ENCODE measurements at places on chromosomes 5 and 9.

GRCh38 chr5:119315516-119315949 lies 40.3 kb upstream of the TNFAIP8 start:
- no peak for DNase-seq

- no peak for DNase-seq
Measured at GRCh38 chr5:128362370-128362769, 175.7 kb downstream of the FBN2 start.

DNA sequence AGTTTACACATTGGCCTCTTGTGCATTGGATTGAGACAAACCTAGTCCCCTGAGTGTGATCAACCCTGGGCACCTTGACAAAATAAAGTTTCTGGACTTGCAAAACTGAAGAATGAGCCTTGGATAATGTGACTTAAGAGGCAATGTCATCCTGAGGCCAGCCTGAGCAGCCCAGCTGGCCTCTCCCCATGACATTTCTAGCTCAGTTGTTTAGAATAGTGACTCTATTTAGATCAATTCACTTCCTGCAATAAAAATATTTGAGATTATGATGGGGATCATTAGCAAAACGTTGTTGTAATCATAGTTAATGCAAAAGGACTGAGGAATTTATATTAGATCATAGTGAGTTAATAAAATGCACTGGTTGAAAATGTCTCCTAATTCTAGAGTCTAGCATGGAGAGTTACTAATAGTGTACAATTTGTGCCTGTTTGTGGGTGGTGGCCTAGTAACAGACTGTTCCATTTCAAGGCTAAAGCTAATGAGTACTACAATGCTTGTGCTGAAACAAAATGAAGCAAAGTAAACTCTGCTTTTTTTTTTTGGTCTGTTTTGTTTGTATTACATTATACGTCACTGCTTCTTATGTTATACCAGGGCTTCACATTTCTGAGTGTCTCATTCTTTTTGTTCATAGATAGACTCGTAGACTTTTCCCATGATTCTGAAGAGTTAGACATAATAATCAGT lies 10.9 kb upstream of the RHOBTB3 start:
- DNase-seq = no peak

DNA sequence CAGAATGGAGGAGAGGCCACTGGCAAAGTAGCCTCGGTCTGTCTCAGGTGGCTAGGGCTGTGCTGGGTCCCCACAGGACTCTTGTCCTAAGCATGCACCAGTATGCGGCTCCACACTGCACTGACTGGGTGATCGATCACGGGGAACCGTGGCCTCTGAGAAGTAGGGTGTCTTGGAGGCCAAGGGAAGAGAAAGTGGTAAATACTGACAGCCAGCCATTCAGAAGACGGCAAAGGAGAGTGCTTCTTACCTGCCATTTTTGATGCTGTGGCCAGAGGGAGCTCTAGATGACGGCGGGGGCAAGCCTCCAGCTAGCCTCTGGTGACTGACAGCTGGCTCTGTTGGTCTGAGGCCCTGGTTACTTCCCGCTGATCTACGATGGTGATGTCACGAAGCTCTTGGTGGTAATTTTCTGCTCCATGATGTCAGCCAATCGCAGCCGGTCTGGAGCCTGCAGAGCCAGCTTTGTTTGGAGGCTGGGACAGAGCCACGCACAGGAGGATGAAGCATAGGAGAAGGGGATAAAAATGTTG lies 40.4 kb upstream of the GADD45G start:
- DNase-seq = peak; percentile 78

GRCh38 chr5:156383510-156384265 lies 56.7 kb downstream of the SGCD start:
- DNase-seq = no peak

DNA sequence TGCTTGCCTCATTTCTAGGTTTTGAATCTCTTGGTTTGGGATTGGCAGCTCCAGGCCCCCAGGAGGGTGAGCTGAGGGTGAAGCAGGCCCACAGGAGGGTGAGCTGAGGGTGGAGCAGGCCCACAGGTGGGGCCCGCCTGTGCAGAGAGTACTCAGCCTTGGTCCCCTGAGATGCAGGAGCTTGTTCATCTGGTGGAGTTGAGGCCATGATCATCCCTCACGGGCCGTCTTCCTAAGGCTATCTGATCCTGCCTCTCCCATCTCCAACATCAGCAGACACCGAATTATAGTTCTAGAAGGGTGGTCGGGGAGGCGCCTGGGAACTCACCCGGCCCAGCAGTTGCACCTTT lies 131.7 kb upstream of the PHYKPL start:
- no peak for DNase-seq

GRCh38 chr5:65128226-65128625 lies 353.5 kb downstream of the ADAMTS6 start:
- no peak for DNase-seq

- peak; percentile 73 for DNase-seq
Measured at GRCh38 chr5:850511-851006, at the start of gene ZDHHC11. ZDHHC11 (minus strand) TSS chr5:850986; CDS start chr5:850602, 384 bp downstream.
